T-cell (primary cell): ENCODE measurements at places on chromosomes 5 and 9. TPM values are rescaled to one million over a fixed set of nuclear protein-coding genes. Genes with fewer than 3 reads are reported as not detected.

TAS2R1 gene
- total RNA-seq, result not detected

ALDH7A1 gene
- 3.3 TPM for total RNA-seq

RASGRF2 gene
- 25.9 TPM for total RNA-seq

- H3K36me3 ChIP-seq, result no peaks in the 10 kb centered on the region
- no peak overlapping the region for H3K4me3 ChIP-seq
- no peak for DNase-seq
- H3K27me3 ChIP-seq, result peaks cover 8% of the 10 kb centered on the region
- H3K4me1 ChIP-seq, result no peaks in the 10 kb centered on the region
- no peak overlapping the region for H3K27ac ChIP-seq
These were observed 16.0 kb upstream of the GOLPH3 start for GRCh38 chr5:32190095-32190494.

DNA sequence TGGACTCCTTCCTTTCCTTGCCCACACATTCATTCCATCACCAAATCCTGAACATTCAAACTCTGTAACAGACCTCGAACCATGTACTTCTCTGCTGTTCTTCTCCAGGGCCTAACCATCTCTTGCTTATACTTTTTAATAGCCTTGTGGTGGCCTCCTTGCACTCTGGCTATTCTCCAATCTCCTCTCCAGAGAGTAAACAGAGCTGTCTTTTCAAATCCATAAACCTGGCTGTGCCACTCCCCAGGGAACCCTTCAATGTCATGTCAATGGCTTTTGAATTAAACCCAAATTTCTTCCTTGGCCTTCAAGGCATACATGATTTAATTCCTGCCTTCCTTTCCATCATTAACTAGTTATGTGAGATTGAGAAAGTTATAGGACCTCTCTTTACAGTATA, 277.6 kb upstream of the EFNA5 start:
- no peak overlapping the region for H3K27ac ChIP-seq
- no peak overlapping the region for H3K4me3 ChIP-seq
- H3K4me1 ChIP-seq, result no peaks in the 10 kb centered on the region
- H3K27me3 ChIP-seq, result no peaks in the 10 kb centered on the region
- no peaks in the 10 kb centered on the region for H3K36me3 ChIP-seq

DNA sequence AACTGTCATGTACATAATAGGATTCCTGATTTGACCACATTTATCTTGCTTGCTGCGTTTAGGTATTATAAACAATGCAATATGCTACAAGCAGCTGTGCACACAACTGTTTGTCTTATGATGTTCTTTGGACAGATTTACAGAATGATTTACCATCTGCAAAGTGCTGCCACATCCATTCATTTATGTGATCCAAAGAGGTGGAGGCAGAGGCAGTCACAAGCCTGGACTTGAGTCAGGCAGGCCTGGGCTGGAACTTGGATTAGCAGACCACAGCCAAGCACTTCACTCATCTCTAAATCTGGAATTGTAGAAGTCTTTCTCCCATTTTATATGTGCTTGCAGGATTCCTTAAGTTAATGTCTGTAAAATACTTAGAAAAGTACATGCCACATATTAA, 149.0 kb downstream of the INSYN2B start:
- DNase-seq, result no peak
- no peaks in the 10 kb centered on the region for H3K4me1 ChIP-seq
- H3K27me3 ChIP-seq, result no peaks in the 10 kb centered on the region
- H3K4me3 ChIP-seq, result no peak overlapping the region

- no peaks in the 10 kb centered on the region for H3K36me3 ChIP-seq
- no peak for DNase-seq
- H3K4me1 ChIP-seq, result no peaks in the 10 kb centered on the region
- H3K27ac ChIP-seq, result no peak overlapping the region
- H3K4me3 ChIP-seq, result no peak overlapping the region
These were observed 268.2 kb upstream of the TAS2R1 start for GRCh38 chr5:9898319-9898718.

- H3K36me3 ChIP-seq, result no peaks in the 10 kb centered on the region
- no peaks in the 10 kb centered on the region for H3K4me1 ChIP-seq
- no peak overlapping the region for H3K4me3 ChIP-seq
- no peak for DNase-seq
- no peak overlapping the region for H3K27ac ChIP-seq
These were observed 44.7 kb upstream of the PCSK5 start for GRCh38 chr9:75845806-75846205.

DNA sequence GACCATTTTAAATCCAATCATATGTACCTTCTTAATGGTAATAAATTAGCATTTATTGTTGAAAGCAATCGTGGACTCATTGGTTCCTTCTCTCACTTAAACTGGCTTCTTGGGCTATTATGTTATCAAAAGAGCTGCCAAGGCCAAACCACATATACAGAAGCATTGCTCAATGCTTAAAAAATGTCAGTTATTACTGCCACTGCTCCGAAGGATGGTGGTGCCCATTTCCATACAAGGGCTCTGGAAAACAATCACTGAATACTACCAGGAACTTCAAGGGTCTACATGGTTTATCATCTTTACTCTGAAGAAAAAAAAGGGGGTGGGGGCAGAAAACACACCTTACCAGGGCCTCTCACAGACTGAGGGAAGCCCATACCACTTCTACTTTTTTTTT, 104.3 kb downstream of the GNAQ start:
- H3K27me3 ChIP-seq, result no peaks in the 10 kb centered on the region
- no peak for DNase-seq
- no peak overlapping the region for H3K4me3 ChIP-seq
